ENCODE measurements at places on chromosomes 2 and 18.

DNA sequence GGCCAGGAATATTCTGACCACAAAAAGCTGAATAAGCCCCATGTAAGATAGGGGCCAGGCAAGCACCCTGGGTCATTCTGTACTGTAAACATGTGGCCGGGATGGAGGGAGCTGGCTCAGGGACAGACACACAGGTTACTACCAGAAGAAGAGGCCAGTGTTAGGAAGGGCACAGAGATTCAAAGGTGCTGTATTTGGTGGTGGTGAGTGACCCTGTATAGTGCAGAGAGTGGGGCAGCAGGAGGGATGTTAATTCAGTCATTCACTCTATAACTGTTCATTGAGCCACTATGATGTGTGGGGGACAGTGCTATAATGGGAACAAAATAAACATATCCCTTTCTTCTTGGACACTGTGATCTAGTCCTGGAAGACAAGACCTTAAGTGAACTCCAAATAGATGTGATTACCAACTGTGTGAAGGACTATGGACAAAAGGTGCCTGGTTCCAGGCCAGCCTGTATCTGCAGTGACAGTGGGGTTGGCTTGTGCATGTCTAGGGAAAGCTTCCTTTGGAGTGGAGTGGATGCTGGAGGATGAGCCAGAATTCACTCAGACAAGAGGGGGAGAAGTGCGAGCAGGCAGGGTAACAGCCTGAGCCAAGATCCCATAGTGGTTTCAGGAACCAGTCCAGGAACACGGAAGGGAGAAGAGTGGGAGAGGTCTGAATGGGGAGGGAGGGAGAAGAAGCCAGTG lies 8.3 kb downstream of the MOCOS start:
- no peak for DNase-seq

DNA sequence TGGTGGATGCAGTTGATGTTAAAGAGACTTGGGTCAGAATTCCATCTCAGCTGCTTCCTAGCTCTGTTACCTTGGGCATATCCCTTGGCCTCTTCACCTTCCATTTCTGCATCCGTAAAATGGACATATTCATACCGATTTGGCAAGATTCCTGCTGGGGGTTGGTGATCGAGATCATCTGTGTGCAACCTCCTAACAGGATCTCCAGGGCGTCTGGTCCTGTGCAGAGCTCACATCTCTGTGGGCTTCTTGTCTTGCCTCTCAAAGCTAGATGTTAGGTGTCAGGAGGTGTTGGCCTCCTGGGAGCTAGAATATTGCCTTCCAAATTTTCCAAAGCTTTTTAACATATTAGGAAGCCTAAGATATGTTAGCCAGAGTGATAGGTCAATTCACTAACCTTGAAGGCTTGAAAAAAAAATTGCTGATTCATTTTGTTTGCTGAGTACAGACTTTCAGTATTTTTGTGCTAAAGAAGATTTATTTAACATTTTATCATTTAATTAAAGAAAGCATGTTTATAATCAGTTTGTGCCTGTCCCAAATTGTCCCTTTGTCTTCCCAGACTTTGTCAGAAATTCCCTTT lies 69.7 kb upstream of the ZNF516 start:
- no peak for DNase-seq

DNA sequence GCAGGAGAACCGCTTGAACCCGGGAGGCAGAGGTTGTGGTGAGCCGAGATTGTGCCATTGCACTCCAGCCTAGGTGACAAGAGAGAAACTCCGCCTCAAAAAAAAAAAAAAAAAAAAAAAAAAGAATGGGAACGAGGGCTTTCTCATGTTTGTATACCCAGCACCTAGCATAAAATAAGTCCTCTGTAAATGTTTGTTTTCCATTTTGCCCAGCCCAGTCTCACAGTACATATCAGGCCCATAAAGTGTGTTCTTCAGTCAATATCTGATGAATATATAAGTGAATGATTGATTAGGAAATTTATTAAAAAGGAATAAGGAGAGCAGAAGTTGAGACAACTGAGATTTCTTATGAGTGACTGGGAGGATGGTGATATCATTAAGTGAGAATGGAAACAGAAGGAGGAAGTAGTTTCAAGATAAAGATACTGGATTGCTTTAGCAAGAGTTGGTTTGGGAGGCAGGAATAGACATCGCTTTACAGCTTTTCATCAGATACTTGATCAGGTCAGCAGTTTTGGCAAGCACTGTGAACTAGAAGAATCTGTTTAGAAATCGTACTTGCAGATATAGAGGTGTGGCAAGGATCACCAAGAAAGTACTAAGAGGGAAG lies 327.5 kb downstream of the KIAA1328 start:
- no peak for DNase-seq

GRCh38 chr2:22273853-22274252 lies 1111.1 kb upstream of the KLHL29 start:
- DNase-seq, result no peak

Data from activated T-cell treated with anti-CD3 and anti-CD28 coated beads for 48 hours (primary cell).